Stimulated activated CD4-positive, alpha-beta T cell treated with anti-CD3 and anti-CD28 coated beads, Interleukin-4, amount 100 ng/mL, for 48 hours (primary cell): ENCODE measurements at places on chromosomes 7 and 10.
A peak's percentile ranks its signal among the peaks of the same experiment; 100 is the strongest.

DNA sequence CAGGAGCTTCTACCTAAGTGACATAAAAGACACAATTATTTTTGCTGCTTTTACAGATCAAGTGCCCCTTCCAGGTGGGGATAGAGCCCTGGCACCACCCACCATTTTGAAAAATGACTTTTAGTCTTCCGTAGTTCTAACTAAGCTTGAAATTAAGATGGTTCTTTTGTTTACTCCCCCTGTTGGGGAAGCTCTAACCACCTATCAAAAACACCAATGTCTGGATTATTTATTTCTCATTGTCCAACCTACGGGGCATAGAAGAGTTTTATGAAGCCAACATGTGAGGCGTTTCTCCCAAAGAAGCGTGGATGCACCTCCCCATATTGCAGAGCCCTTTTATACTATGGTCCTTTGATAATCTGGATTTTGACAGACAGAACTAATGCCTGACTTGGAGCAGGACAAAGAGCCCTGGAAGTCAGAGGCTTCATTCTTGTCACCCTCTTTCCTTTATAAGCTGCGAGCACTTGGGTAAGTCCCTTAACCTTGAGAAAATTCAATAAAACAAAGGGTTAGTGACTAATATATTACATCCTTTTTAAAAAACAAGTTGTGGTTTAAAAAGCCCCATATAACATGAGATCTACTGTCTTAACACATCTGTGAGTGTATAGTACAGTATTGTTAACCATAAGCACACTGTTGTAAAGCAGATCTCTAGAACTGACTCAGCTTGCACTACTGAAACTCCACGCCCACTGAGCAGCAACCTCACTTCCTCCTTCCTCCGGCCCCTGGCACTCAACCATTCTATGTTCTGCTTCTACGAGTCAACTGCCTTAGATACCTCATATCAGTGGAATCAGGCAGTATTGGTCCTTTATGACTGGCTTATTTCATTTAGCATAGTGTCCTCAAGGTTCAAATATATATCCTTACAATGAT lies 67.5 kb downstream of the ATXN7L1 start:
- peak; percentile 65 for DNase-seq

GRCh38 chr7:114026486-114027089 lies 107.8 kb upstream of the PPP1R3A start:
- no peak for DNase-seq

- no peak for DNase-seq
These were observed 54.5 kb upstream of the AASS start for GRCh38 chr7:122198581-122198980.

GRCh38 chr10:102918817-102919245 lies 737 bp downstream of the CNNM2 start:
- DNase-seq: peak; percentile 22

DNA sequence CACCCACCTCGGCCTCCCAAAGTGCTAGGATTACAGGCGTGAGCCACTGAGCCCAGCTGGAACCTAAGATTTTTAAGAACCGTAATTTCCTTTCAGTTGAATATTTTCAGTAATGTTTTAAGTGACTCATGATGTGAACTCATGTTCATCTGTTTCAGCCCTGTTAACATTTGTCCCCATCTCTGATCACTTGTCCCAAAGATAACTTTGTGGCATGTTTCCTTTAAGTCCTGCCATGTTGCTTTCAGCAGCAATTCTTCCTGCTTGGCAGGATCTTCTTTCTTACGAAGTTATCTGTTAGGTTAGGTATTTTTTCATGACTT lies 19.3 kb downstream of the ZRANB1 start:
- no peak for DNase-seq

GRCh38 chr7:92075455-92076158 lies 58.7 kb downstream of the CYP51A1 start:
- no peak for DNase-seq

- no peak for DNase-seq
These were observed 26.6 kb upstream of the PLA2G12B start for GRCh38 chr10:72981028-72981881.

DNA sequence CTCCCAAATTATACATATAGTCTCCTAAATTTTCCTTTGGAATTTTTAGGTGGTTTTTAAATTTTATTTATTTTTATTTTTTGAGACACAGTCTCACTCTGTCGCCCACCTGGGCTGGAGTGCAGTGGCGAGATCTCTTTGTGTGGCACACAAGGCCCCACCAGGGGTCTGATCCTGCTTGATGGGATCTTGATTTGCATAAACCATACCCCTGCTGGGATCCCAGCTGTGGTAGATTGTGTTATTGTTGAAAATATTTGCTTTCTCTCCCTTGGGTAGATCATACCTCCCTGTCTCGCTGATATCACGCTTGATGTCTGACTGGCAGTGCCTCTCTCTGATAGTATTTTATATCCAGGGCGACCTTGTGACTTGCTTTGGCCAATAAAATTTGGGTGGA lies 5.6 kb upstream of the MUC3A start:
- no peak for DNase-seq

GRCh38 chr10:48193556-48193955 lies 80.9 kb downstream of the FRMPD2 start:
- DNase-seq: no peak
